T-helper 1 cell (primary cell): ENCODE measurements at places on chromosomes 6 and 20.

- no peak for DNase-seq
Measured at GRCh38 chr6:11212664-11213063, 19.8 kb downstream of the NEDD9 start.

DNA sequence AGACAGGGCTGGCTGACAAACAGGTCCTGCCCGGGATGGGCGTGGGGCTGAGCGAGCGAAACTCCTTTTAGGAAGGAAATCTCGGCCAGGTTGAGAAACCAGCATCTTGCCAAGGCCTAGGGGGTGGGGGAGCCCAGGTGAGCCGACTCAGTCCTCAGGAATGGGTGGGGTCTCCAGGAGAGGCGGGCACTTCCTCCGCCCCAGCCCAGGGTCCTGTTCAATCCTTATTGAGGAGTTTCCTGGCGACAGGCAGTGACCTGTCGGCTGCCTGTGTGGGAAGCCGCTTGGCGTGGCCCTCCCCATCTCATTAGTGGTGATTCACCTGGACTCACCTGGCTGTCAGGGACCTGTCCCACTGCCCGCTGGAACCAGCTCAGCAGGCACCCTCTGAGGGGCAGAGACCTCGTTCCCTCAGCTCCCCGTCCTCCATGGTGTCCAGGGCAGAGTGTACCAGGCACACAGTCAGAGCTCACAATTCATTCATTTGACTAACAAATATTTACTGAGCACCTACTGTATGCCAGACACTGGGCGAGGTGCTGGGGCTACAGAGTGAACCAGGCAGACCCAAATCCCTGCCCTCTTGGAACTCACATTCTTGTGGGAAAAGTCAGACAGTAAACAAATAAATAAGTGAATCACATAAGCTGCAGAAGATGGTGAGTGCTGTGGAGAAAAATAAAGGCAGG, 51.1 kb downstream of the FGD2 start:
- no peak for DNase-seq

DNA sequence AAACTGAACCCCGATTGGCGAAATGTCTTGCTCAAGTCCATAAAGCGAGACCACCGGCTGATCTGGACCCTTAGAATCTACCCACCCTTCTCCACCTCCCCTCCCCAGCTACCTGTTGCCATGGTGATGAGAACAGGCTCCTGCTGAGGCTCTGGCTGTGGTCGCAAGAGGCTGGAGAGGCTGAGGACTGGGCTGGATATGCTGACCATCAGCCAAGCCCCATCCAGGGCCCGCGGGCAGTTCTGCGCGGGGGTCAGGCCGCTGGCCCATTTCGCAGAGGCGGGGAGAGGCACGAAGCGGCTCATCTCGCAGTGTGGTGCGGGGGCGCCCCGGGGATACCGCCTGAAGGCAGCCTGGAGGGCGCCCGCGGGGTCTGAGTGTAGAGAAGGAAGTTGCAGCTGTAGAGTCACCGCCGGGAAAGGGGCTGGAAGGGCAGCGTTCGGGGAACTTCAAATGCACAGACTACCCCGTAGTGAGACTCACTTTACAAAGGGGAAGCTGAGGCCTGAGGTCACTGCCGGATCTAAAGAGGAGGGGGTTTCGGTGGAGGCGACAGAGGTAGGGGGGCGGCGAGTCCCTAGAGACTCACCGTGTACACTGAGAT, 671 bp downstream of the TAPBP start:
- DNase-seq = no peak

GRCh38 chr6:133079901-133080300, 161.3 kb upstream of the EYA4 start:
- no peak for DNase-seq

DNA sequence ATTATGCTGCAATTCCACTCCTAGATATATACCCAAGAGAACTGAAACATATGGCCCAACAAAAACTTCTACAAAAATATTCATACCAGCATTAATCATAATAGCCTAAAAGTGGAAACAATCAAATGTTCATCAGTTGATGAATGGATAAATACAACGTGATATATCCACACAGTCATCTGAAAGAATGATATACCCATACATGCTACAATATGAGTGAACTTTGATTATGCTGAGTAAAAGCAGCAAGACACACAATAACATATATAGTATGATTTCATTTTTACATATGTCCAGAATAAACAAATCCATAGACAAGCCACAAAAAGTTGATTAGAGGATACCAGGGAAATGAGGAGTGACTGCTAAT, 30.7 kb downstream of the CDK19 start:
- no peak for DNase-seq

DNA sequence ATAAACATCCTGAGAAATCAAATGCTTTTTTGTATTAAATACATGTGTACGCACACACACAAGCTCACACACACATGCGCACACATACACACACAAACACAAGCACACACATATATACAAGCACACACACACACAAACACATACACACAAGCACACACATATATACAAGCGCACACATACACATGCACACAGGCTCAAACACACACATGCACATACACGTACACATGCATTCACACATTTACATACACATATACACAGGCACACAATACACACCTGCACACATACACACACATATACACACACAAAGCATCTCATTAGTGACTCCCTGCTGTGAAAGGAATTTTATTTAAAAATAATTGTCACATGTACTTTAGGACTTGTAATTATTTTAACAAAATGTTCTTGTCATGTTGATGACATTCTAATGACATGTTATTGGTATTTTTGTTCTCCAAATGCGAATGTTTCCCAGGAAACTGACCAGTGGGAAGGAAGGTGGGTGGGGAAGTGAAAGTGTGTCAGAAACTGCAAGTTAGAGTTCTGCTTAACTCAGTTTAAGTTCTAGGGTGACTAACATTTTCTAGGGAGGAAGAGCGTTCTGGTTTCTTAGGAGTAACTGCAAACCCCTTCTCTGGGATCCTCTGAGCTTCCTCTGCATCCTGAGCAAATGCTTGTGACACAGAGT, 113.9 kb upstream of the ZNF217 start:
- DNase-seq = no peak

DNA sequence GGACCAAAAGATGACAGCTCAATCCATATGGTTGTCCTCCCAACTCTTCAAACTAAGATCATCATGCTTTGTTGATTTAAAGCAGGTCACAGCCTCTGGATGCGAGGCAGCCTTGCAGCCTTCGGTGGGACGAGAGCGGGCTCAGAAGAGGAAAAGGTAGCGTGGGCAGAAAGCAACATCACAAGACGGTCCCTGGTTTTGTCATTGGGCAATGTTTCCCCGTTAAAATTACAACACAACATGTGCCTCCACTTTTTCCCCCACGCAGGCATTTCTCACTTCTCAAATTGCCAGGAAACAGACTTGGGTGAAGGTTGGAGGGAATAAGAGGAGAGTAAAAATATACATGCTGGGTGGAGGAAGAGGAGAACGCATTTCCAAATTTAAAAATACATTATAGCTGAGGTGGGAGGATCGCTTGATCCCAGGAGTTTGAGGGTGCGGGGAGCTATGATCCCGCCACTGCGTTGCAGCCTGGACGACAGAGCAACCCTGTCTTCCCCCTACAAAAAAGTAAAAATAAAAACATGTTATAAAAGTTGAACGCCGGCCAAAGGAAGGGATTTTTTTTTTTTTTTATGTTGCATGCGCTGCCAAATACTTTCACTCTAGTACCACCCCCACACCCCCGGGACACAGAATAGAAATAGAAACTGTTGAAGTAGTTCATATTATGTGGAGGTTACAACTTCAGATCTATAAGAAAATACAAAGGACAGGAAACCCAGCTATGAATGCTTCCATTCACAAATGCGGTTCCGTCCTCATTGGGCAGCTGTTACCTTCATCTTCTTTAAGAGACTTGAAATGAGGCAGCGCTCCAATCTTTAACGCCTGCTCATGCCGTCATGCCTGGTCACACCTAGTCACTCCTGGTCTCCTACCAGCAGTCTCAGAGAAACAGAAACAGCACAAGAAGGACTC, 13.9 kb upstream of the NAA20 start:
- no peak for DNase-seq

DNA sequence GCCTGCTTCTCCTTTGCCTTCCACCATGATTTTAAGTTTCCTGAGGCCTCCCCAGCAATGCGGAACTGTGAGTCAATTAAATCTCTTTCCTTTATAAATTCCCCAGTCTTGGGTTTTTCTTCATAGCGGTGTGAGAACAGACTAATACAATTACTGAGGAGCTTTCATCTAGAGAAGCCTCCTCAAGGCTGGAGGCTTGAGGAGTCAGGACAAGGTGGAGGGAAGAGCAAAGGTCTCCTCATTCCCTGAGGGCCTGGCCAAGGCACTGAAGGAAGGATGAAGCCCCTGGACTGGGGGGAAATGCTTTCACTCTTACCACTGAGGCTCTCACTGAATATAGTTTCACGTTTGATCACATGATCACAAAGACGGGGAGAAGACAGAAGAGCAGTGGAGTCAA, 118.2 kb downstream of the MAN1A1 start:
- no peak for DNase-seq

- no peak for DNase-seq
Measured at GRCh38 chr6:67352717-67353116, 1282.4 kb upstream of the ADGRB3 start.

GRCh38 chr6:75029333-75029732, 176.5 kb downstream of the COL12A1 start:
- DNase-seq = no peak
